ENCODE measurements at places on chromosomes 4 and X.

DNA sequence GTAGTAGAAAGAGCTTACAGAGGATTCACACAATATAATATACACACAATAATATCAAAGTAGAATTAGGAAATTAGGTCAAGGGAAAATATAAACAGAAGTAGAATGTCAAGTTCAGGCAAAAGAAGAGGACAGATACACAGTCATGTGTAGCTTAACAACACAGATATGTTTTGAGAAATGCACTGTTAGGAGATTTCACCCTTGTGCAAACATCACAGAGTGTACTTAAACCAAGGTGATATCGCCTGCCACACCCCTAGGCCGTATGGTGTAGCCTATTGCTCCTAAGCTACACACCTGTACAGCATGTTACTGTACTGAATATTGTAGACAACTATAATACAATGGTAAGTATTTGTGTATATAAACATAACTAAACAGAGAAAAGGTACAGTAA is 110.0 kb upstream of the EDNRA start:
- DNase-seq = no peak

- DNase-seq = no peak
Observed at GRCh38 chr4:41299486-41299885, 42.8 kb downstream of the UCHL1 start.

- no peak for DNase-seq
Observed at GRCh38 chr4:120725639-120726580, 196.6 kb downstream of the PRDM5 start.

DNA sequence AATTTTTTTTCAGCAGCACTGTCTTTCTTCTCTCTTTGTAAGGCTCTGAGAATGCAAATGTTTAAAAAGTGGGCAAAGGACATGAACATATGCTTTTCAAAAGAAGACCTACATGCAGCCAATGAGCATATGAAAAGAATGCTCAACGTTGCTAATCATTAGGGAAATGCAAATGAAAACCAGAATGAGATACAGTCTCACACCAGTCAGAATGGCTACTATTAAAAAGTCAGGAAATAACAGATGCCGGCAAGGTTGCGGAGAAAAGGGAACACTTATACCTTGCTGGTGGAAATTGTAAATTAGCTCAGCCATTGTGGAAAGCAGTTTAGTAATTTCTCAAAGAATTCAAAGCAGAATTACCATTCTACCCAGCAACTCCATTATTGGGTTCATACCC is 51.6 kb downstream of the BMP15 start:
- no peak for DNase-seq

GRCh38 chr4:82733636-82734035 is 65.0 kb downstream of the SCD5 start:
- DNase-seq = no peak

DNA sequence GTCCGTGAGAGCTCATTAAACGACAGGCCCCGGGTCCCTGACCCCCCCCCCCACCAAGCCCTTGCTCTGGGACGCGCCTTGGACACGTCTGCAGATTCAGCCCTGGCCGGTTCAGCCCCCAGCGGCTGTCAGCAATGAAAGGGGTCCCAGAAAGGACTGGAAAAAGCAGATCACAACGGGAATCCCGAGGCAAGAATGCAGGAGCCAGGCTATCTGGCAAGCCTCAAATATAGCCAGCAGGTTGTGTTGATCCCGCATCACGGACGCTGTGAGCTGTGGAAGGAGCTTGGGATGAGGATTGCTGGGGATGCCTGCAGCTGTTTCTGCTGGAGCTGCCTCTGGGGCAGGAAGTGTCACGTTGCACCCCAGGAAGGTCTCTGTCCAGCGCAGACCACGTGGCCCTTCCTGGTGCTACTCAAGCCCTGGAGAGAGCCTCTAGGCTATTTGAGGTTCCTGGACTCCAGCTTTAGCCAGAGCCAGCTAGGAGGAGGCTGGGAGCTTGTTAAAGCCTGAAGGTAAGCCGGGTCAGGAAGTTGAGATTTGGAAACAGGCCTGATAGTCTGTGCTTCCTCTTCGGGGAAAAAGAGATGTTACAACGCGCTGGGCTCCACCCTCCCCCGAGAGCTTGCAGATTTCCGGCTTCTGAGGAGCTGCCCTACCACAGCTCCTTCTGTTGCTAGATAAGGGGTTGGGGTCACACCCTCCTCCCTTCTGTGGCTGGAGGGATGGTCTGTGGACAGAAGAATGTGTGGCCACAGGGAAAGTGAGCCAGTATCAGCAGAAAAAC is 19.3 kb upstream of the CSF2RA start:
- peak; percentile 79 for DNase-seq

All from activated effector memory CD4-positive, alpha-beta T cell treated with anti-CD3 and anti-CD28 coated beads, Interleukin-2, amount 50 U/mL, for 16 hours (primary cell).